ENCODE measurements at places on chromosomes 6 and 20.

DNA sequence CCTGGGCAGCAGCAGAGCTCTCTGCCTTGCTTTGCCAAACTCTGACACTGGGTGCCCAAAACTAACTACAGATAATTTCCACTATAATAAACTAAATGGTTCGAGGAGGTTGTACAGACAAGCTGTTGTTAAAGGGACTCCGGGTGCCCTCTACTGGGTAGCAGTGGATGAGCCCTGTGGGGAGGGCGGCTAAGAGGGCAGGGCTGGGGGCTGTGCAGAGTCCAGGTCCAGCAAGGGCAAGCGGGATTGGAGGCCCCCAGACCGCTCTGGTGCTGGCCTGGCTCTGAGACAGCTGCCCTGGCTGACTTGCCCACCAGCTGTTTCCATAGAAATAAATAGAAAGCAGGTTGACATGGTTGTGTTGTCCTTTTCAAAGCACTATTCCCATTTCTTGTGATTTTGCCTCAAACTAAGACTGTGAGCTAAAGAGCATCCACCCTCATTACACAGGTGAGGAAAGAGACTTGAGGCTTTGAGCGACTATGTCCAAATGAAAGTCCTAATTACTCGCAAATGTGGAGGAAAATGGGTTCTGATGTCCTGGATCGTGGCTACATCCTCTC lies 167.6 kb upstream of the CST7 start:
- no peak for DNase-seq

DNA sequence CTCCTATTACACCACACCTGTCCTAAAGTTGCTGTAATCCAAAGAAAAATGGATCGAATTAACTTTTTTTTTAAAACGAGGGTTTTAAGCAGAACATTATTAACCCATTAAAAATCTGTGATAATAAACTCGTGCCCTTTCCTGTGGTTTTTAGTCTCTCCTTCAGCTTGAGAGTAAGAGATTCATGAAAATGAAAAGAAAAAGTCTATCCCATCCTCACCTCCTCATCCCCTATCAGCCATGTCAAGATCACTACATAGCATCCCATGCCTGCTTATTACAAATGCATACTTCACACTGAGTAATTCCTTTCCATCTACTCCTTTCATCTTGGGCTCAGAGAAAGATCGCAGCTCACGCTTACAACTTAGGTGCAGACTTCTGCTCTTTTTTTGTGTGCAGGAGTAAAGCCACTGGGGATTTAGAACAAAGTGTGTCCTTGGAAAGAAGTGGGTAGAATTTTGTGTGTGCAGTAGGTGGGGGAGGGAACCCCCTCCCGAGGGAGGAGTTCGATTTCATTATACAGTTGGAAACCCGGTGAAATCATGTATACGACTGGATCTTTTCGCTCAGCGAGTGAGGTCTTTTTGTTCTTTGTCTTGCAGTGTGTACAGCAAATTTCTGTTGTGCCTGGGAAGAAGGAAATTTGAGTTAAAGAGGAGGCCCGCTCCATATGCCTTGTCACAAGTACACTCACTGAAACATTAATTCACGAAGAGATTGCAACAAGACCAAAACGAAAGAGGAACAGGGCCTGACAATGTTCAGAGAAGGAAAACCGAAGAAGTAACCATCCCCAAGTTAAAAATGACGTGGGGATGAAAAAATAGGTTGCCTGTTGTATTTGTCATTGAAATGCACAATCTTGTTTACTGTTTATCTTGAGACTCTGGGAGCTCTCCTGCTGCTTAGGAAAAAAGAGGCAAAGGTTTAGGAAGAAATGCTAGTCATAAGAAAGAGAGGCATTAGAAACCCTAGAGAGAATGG lies 146.5 kb upstream of the ZNF217 start:
- DNase-seq, result no peak

DNA sequence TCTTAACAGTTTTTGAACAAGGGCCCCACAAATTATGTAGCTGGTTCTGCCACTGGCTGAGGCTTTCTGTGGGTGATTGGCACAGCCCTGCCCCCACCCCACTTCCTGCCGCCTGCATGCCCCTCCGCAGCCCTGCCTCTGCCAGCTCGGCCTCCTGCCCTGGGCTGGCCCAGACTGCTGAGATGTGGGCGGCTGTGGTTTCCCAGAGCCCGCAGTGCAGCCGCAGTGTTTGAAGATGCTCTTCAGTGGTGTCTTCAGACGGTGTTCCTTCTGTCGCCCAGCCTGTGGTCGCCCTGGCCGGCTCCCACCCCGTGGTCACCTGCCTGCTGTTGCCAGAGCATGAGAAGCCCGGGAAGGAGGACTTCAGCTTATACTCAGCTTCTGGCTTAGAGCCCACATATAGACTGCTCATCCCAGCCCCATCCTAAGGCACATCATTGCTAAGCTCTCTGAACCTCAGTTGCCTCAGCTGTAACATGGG lies 154.3 kb downstream of the VEGFA start:
- DNase-seq, result no peak

GRCh38 chr6:30360139-30360538 lies 15.2 kb downstream of the RPP21 start:
- DNase-seq, result no peak

DNA sequence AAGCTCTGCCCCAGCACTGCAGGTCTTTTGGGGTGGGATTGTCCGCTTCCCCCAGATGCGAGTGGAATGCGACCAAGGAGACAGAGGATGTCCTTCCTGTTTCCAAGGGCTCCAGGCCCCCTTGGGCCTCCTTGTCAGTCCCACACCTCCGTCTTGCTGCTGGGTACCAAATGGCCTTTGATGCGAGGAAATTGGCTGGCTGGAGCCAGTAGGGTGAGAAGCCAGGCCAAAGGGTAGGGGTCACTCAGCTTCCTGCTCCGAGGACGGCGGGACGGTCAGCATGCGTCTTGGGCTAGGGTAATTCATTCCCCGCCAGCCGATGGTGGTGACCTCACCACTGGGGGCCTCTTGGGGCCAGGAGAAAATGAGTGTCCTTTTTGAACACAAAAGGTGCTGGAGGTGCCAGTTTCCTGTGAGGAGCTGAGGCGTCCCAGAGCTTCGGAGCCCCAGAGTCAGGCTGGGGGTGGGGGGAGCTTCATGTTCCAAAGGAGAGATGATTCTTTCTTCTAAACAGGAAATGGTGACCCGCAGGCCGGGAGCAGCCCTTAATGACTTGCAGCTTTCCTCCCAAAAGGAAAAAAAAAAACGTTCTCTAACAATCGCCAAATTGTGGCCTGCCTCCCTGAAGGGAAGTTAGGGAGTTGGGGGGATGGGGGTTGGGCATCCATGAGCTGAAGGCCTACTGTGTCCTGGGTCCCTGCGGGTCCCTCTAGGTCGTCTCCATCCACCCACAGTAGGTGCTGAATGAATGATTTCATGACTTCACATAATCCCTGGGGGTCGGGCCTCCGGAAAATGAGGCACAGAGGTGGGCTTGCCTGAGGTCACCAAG lies 6.7 kb downstream of the SNAI1 start:
- no peak for DNase-seq

DNA sequence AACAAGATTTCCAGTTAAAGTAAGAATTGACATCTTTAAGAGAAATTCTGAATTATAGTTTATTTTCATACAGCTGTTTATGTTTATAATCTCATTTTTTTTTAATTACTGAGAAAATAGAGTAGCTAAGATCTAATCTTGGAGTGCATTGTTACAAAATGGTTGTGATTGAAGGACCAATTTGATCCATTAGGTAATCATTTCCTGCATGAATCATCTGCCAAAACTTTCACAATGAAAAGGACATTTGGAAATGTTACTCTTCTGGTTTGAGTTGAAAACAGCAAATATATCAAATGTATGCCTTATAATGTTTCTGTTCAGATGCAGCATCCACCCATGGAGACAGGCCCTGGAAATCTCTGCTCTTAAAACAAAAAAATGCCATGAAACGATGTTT lies 19.0 kb downstream of the TUBB2A start:
- DNase-seq, result no peak

GRCh38 chr6:132673376-132674094 lies 14.6 kb upstream of the TAAR1 start:
- no peak for DNase-seq

GRCh38 chr6:139751179-139751578 lies 376.7 kb upstream of the CITED2 start:
- DNase-seq, result no peak

- DNase-seq, result no peak
Observed at GRCh38 chr6:109331081-109331480, 51.2 kb downstream of the CD164 start.

GRCh38 chr6:16697437-16698161 lies 63.7 kb downstream of the ATXN1 start:
- DNase-seq, result no peak

- no peak for DNase-seq
Observed at GRCh38 chr6:101296169-101296960, 97.1 kb upstream of the GRIK2 start.

- no peak for DNase-seq
Observed at GRCh38 chr6:89034586-89035251, 45.8 kb upstream of the PNRC1 start.

DNA sequence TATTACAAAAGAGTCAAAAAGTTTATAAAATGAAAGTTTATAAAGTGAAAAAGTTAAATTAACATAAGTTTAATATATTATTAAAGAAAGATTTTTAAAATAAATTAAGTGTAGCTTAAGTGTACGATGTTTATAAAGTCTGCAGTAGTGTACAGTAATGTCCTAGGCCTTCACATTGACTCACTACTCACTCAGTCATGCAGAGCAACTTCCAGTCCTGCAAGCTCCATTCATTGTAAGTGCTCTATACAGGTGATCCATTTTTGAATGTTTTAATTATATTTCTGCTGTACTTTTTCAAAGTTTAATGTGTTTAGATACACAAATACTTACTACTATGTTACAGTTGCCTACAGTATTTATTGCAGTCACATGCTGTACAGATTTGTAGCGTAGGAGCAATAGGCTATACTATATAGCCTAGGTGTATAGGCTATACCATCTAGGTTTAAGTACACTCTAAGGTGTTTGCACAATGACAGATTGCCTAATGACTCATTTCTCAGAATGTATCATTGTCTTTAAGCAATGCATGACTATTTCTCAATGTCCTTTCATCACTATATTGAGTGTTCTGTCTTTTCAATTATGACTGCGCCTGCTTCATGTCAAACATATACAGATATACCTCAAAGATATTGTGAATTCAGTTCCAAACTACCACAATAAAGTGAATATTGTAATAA lies 1110.3 kb upstream of the MAP3K7 start:
- DNase-seq, result no peak

- no peak for DNase-seq
Observed at GRCh38 chr20:59255256-59255655, 45.2 kb upstream of the EDN3 start.
